ENCODE measurements at places on chromosomes 2 and 18.
A peak's percentile ranks its signal among the peaks of the same experiment; 100 is the strongest.

GRCh38 chr18:36488131-36488530, 190.6 kb downstream of the FHOD3 start:
- DNase-seq = no peak

DNA sequence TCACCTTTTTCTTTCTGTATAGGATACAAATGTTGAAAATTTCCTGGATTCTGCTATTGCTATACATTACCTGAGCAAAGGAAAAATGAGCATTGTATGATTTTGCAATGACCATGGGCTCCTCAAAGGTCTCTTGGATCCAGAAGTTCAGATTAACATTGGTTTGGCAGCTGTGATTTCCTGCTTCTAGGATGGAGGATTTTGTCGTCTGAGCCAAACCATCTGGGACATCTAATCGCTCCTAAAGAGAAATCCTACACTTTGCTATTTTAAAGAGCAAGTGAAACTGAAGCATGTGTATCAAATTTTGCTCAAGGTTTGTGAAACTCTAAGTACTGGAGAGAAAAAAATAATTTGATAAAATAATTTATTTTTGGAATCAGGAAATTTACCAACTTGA, 115.1 kb upstream of the ST6GAL2 start:
- no peak for DNase-seq

DNA sequence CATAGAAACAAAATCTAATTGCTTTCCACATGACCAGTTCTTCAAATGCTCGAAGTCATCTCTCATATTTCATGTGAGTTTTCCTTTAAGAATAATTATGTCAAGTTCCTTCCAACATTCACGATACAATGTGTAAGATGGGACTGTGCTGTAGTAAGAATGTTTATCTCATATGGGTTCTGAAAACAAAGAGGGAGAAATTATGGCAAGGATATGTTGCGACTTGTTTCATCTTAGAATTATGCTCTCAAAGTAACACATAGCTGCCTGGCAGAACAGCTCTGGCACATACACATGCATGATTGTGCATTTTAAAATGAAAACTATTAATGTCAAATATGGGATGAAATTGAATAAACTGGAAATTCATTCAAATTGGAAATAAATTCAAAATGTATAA, 314.8 kb upstream of the ACVR2A start:
- DNase-seq = no peak

- no peak for DNase-seq
Measured at GRCh38 chr2:219225350-219225749, 4.1 kb downstream of the ATG9A start.

- no peak for DNase-seq
Measured at GRCh38 chr2:213261237-213261636, 23.0 kb upstream of the SPAG16 start.

GRCh38 chr18:65025756-65026155, 725.1 kb upstream of the CDH7 start:
- DNase-seq = no peak

DNA sequence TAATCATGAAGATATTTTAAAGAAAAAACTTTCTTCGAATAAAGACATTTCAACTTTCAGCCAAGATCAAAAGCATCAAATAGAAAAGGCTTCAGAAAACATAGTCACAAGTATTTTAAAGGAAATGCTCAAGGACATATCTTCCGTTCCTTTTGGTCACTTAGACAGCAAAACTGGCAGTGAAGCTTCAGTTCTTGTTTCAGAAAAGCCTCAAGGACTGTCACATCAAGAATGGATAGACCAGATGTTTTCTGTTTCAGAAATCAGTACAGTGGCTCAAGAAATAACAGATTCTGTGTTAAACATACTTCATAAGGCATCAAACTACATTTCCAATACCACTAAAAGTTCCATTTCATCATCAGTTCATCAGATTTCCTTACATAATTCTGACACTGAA, 51.8 kb downstream of the FSIP2 start:
- no peak for DNase-seq

GRCh38 chr2:18639756-18640453, 50.5 kb upstream of the NT5C1B start:
- no peak for DNase-seq

DNA sequence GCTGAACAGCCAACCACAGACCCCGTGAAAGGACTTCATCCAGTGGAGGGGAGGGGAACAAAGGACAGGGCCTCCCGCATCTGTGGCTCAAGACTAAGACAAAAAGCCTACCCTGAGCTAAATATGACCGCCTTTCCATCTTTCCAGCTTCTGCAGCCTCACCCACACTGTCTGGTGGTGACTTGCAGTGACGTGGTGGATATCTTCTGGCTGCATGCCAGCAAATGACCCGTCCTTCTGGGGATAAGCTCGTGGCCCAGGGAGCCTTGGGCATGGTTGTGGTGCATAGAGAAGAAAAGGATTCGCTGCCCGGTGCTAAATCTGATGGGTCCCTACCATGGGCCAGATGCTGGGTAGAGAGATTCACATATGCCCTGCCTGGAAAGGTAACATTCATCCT, 8.7 kb upstream of the NGEF start:
- DNase-seq = no peak

DNA sequence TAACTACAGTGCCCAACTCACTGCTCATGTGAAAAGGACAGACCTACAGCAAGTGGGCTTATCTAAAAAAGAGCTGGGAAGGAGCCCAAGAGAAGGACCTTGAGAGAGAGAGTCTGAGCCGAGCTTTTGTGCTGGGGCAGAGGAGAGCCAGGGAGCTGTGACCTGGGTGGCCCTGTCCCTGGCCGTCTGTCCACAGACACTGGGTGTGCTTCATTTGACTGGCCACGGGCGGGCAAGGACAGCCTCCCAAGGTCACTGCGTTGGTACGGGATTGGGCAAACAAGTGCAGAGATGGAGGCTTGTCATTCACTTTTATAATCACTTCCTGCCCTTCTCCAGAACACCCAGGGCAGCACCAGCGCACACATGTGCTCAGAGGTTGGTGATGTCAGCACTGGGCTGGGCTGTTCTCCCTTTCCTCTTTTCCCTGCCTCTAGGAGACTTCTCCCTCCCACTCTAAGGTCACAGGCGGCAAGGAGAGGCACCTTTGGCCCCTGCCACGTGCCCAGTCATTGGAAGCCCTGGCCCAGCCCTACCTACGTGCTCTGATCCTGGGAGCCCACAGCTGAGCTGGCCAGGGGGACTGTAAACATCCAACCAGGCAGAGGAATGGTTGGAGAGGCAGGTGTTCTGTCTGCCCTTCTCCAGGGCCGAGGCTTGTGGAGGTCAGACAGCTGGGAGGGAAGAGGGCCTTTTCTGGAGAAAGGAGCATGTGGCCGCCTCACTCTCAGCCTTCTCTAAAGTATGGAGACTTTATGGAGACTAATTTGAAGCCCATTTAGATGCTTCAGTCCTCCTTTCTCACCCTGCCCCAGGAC, 6.4 kb upstream of the PSD4 start:
- no peak for DNase-seq

DNA sequence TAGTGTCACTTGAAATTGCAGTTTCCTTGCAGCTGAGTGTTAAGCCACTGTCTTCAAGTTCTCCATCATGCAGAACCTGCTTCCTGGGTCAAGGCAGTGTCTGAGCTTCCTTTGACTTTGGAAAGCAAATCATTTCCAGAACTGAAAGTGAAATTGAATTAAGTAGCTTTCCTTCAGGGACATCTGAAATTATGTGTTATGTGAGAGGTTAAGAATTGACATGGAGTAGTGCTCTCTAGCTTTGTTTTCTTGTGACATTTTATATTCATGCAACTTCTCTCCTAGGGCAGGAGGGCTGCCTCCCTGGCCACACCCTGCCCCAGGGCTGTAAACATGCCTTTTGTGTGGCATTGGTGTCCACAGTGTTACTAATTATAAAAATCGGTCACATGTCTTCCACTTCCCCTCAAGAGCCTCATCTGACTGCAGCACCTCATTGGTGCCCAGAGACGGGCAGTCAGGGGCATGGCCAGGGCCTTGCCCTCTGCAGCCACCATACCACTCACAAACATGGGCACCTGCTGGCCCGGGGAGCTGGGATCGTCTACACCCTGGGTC, 14.4 kb downstream of the RAB12 start:
- DNase-seq = peak; percentile 62

- DNase-seq = peak; percentile 44
Measured at GRCh38 chr2:152950126-152950525, 231.7 kb downstream of the ARL6IP6 start.

GRCh38 chr18:61774846-61775245, 118.0 kb downstream of the RNF152 start:
- no peak for DNase-seq

DNA sequence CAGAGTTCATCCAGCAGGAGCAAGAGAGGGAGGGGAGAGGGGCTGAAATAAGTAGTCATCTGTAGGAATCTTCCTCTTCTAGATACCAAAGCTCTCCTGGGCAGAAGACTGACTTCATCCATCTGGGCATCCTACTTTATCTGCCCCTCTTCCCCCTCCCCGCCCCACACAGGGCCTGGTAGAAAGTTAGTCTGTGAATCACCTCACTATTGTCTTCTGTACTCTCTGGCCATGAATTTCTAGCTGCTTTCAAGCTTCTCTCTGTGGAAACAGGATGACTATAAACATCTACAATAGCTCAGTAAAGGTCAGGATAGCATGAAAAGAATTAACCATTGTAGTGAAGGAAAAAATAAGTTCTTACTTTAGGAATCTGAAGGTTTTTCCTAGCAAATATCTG, 47.7 kb upstream of the RNU4ATAC start:
- no peak for DNase-seq

- DNase-seq = no peak
Measured at GRCh38 chr2:50098242-50098641, 933.7 kb downstream of the NRXN1 start.

GRCh38 chr18:37546651-37547050, 18.9 kb downstream of the CELF4 start:
- no peak for DNase-seq

DNA sequence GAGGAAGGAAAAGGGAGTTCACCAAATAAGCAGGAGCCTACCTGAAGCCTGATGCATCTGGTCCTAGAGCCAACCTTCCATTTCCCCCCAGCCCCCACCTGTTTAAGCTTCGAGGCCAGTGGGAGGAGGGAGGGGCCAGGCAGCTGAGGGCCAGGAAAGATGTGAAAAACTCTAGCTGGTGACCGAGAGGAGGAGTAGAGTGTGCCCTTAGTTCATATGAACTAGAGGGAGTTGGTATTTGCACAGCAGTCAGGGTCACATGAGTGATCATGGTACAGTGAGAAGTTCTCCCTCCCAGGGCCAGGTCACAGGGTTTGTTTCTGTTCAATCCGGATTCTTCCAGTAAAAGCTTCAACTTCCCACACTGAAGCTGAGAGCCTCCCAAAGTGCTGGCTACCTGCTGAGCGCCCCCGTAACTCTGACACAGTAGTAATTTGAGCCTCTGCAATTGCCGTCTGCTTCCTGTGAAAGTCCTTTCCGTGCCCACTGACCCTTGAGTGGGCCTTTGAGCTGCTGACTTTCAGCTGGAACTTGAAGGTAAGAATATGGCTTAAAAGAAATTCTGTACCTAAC, at the start of gene SULT1C2:
TSS of gene SULT1C2 (plus strand) at position 362 of the 573 bp plus-strand sequence. CDS start 4,773 bp downstream, outside the sequence.
- no peak for DNase-seq

GRCh38 chr2:72198532-72199241, 51.0 kb upstream of the CYP26B1 start:
- DNase-seq = no peak

DNA sequence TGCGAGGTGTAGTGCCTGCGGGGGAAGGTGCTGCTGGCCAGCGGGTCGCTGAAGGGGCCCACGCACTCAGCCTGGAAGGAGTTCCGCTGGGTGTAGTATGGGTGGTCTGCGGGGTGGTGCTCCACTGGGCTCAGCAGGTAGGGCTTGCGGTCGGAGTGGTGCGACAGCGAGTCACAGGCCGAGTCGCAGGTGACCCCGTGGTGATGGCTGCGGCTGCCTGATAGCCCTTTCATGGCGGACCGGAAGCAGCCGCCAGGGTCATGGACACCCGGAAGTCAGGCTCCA, 429.8 kb downstream of the TGIF1 start:
- DNase-seq = no peak

DNA sequence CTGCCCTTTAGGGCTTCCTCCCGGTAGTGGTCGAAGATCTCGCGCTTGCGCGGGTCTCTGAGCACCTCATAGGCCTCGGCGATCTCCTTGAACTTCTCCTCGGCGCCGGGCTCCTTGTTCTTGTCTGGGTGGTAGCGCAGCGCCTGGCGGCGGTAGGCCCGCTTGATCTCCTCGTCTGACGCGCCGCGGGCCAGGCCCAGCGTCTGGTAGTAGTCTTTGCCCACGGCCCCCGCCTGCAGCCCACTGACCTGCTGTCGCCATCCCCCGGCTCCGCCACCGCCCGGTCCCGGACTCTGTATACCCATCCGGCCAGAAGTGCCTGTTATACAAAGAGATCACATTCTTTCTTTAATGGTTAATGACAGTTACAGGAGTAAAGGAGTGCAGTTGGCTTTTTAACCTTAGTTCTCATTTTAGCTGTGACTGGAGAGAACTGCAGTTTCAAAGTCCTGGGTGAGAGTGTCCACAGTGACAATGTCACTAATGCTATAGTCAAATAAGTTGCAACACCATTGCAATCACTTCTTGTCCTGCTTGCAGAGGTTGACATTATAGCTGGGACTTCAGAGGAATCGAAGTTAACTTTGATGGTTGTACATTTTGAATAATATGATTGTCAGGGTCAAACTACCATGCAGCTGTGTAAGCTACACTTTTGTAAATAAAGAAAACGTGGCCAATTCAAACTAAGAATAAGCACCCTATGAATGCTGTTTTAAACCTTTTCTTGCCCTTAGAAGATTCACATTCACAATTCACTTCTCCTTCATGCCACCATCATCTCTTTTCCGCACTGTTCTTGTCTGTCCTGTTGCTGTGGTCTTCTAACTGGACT, 35.3 kb upstream of the CAVIN2 start:
- DNase-seq = no peak

GRCh38 chr2:111231532-111232252, 111.0 kb downstream of the BCL2L11 start:
- DNase-seq = no peak

DNA sequence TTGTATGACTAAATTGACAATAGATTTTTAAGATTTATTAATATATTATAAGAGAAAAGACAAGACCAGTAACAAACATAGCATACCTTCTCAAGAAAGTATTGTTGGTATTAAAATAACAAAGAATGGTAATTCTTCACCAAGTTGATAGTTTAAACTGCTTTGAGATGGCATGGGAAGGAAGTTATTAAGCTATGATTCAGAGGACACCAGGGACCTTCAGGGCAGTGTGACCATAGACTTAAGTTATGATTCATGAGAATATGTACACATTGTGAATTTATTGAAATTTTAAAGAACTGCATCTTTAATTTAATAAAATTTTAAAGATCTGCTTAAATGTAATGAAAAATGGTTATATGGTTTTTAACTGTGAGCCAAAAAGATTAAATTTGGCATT, 205.7 kb downstream of the DSEL start:
- no peak for DNase-seq

Data from ACHN (cell line).